ENCODE measurements at places on chromosomes 1 and 21.

DNA sequence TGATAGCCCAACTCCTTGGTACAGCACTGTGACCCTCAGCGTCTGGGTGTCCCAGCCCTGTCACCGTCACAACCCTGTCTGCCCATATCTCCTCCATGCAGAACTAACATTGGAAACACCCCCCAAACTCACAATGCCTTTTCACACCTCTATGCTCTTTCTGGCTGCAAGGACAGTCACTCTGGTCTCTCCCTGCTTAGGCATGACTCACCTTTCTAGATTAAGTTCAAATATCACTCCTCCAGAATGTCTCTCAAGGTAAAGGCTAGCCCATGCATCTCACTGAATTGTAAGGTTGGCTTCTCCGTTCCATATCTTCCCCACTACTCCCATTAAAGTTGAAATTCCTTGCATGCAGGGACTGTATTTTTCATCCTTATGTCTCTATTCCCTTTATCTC is 17.0 kb upstream of the CAPN8 start:
- no peak for DNase-seq

DNA sequence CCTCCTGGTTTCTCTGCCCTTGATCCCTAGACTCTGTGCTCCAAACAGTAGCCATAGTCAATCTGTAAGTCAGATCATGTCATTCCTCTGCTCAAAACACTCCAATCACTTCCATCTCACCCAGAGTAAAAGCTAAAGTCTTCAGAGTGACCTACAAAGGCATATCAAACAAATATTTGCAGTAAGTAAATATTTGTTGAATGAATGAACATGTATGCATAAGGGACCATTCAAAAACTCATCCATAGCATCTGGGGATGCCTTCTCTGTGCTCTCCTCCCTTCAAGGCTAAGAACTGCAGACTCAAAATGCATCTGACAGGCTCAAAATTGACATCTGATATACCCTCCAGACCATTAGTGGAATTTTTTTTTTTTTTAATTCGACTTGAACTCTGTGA is 18.1 kb upstream of the AK5 start:
- DNase-seq = no peak

GRCh38 chr21:37001441-37001840 is 5.1 kb upstream of the RIPPLY3 start:
- no peak for DNase-seq

DNA sequence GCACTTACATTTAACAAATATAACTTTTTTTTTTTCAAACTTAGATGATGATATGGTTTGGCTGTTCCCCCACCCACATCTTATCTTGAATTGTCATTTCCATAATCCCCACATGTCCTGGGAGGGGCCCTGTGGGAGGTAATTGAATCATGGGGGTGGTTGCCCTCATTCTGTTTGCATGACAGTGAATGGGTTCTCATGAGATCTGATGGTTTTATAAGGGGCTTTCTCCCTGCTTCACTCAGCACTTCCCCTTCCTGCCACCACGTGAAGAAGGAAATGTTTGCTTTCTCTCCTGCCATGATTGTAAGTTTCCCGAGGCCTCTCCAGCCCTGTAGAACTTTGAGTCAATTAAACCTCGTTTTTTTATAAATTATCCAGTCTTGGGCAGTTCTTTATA is 432.6 kb downstream of the AMY1C start:
- no peak for DNase-seq

DNA sequence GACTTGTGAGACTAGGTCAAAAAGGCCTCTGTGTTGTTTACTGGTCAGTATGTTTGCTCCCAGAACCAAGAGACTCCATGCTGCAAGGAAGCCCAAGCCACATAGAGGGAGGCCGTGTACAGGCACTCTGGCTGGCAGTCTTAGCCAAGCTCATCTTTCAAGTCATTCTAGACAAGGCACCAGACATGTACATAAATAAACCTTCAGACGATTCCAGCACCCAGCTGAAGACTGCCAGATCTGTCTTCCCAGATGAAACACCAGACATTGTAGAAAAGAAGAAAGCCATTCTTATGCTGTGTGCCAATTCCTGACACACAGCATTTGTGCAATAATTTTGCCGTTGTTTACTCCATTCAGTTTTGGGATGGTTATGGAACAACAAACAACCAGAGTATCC is 595.5 kb downstream of the KIF26B start:
- no peak for DNase-seq

Data from stimulated activated CD8-positive, alpha-beta memory T cell treated with anti-CD3 and anti-CD28 coated beads, Interleukin-15, amount 100 ng/mL, for 48 hours (primary cell).